ENCODE measurements at places on chromosomes 2 and 18. TPM values are rescaled to one million over a fixed set of nuclear protein-coding genes. Genes with fewer than 3 reads are reported as not detected.

NLRC4 gene
- 0.27 TPM for total RNA-seq

ANKRD36B gene
- 37.2 TPM for total RNA-seq

- no peak for DNase-seq
Observed at GRCh38 chr2:229675569-229675968, 38.8 kb downstream of the DNER start.

GRCh38 chr2:23487735-23488492 lies 102.9 kb downstream of the KLHL29 start:
- no peak for DNase-seq

- DNase-seq: peak; percentile 12
Observed at GRCh38 chr18:48719974-48720654, 181.3 kb downstream of the CTIF start.

DNA sequence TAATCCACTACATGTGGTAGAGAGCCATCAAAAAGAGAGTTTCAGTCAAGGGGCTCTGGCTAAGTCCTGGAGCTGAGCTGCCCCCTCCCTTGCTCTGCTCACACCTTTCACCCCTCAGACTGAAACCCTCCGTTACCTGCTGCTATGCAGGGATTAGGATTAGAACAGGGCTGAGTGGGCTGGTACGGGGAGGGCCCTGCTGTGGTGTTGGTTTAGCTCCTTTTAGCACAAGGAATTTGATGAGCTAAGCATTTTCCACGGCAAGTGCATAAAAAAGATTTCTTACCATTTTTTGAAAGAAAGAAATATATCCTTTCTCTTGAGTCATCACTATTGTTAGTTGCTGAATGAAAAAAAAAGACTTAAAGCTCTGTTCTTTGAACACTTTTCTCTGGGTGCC lies 46.3 kb downstream of the TCF7L1 start:
- no peak for DNase-seq

COBLL1 gene
- 10.2 TPM for total RNA-seq

GRCh38 chr2:232088771-232089170 lies 127.3 kb downstream of the DIS3L2 start:
- no peak for DNase-seq

DNA sequence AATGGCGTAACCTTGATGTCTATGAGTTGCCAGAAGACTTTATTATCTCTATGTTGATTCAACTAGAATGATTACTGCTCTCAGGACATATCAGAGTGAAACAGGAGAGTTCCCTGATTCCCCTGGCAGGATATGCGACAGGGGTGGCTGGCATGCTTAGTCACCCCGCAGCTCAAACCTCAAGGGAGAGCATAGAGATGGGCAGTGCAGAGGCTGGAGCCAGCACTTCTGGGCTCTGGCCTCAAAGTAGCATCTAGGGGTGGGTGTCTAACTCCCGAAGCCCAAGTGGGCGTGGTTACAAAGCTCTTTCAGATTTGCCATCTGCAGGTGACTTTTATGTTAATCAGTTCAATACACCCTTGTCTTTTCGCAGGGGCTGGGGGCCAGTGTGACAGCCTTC lies 391.6 kb downstream of the ADCYAP1 start:
- DNase-seq: no peak

PLGLB1 gene
- total RNA-seq: 2.4 TPM

DNA sequence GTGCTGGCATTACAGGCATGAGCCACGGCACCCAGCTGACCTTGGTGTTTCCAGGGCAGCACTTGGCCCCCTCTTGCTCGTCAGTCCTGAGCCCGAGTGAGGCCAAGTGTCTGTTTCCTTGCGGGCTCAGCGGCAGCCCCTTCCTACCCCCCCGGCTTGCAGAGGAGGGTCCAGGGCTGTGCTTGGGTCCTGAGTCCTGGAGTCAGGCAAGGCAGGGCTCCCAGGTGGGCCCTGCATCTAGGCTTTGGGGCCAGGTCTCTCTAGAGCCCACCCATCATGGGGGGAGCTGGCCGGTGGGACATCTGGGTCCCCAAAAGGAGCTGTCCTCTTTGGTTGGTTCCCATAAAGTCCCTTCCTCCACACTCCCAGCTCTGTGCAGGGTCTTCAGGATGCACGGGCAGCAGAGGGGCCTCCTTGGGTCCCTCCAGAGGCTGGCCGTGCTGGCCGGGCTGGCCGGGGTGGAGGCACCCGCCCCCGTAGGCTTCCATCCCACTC lies 63.7 kb upstream of the HPCAL1 start:
- DNase-seq: no peak

GRCh38 chr18:27185025-27185763 lies at the start of gene CHST9:
TSS of gene CHST9 (minus strand) at chr18:27185308. CDS start at chr18:27142809, 42,499 bp downstream.
- no peak for DNase-seq

All from hematopoietic multipotent progenitor cell (in vitro differentiated cells).